Ammon's horn (tissue), 1 donor: ENCODE measurements at places on chromosomes 13 and 19.

DNA sequence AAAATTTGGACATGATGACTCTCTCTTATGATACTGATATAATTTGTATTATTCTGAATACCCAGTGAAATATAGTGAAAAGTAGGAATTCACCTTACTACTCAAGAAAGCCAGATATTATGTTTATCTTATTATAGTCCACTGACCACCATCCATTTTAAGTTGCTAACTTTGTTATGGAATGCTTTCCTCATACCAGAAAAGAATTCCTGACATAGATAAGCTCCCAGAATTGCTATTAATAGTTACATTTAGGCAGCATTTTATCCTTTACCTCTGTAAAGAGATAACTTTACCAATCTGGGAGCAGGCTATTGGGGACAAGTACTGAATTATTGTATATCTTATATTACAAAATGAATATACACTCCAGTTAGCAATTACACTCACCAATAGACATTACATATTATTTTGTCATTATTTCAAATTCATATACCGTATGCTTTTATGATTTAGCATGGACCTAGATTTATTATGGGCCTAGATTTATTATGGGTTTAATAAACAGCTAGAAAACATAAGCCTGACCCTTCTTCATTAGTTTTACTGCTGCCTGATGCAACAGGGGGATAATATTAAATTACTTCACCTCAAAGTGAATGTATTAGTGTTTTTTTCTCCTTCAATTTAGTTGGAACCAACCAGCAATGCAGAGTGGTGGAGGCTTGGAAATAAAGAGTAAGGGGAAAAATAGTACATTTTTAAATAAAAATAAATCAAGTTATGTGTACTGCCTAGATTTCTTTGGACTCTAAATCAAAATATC lies 1886.1 kb downstream of the PCDH9 start:
- no peak for DNase-seq

DNA sequence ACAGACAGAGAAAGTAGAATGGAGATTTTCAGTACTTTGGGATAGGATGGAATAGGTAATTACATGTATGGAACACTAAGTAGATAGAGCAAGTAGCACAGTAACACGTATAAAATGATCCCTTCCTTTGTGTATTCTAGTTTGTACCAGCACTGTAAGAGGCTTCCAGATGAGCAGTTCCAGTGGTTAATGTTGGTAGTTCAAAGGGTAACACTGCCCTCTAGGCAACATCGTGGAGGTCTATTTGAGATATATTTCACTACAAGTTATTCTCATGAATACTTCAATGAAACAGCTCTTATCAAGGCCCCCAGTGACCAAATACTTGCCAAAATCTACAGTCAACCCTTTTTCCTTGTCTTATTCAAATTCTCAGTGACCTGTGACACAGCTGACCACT lies 13.5 kb upstream of the ZNF563 start:
- no peak for DNase-seq

GRCh38 chr19:7250951-7251350 lies 43.3 kb downstream of the INSR start:
- DNase-seq = no peak

- no peak for DNase-seq
Observed at GRCh38 chr19:373391-374182, 29.0 kb upstream of the MIER2 start.
